ENCODE measurements at places on chromosomes 1 and 21. TPM values are rescaled to one million over a fixed set of nuclear protein-coding genes. Genes with fewer than 3 reads are reported as not detected.

- no peak for DNase-seq
Measured at GRCh38 chr1:89604414-89604735, 28.5 kb upstream of the LRRC8C start.

DNA sequence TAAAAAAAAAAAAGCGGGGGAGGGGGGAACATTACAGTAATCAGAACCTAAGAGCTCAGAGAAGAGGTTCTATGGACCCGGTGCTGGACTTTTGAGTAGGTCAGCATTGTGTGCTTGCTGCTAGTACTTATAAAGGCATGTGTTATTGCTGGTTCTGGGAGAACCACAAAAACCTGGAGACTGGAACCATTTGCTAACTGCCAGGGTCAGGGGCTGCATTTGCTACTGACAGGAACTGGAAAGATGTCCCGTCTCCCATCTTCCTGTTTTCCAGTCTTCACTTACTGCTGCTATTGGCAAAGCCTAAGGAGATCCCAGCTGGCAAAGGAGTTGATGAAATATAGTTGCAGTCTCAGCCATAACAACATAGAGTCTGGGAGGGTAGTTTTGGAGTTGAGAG is 4.3 kb downstream of the RNF2 start:
- no peak for DNase-seq

DNA sequence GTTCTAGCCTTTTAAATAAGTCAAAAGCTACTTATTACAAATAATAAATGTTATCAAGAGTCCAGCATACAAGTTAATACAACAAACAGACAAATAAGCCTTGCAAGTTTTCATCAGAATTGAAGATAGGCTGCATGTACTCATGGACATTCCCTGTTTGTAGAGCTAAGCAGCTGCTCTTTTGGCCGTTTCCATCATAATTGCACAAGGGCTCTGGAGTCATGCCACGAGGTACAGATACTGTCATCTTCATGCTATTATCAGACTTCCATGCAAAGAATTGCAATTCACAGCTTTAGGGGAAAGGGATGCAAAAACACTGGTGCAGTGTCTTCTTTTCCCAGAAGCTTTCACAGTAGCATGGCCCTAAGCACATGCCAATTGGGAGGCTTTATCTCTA is 52.8 kb upstream of the TBX15 start:
- no peak for DNase-seq

- no peak for DNase-seq
Measured at GRCh38 chr1:27804791-27805190, 25.8 kb upstream of the PPP1R8 start.

- no peak for DNase-seq
Measured at GRCh38 chr1:48644905-48645605, 131.6 kb downstream of the BEND5 start.

GRCh38 chr1:172179918-172180317 is 240.6 kb upstream of the C1orf105 start:
- DNase-seq: no peak

- DNase-seq: no peak
Measured at GRCh38 chr1:147243841-147244240, 1.4 kb downstream of the CHD1L start.

GRCh38 chr1:213326281-213327016 is 275.4 kb downstream of the RPS6KC1 start:
- DNase-seq: no peak

DNA sequence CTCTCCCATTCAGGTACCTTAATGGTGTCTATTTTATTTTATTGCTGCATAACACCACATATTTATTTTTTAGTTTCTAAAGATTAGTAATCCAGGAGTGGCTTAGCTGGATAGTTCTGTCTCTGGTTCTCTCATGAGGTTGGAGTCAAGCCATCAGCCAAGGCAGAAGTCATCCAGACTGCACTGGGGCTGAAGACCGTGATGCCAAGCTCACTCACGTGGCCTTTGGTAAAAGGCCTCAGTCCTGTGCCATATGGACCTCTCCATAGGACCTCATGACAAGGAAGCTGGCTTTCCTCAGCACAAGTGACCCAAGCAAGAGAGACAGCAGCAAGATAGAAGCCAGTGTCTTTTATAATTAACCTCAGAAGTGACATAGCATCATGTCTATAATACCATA is 23.0 kb upstream of the DDR2 start:
- no peak for DNase-seq

ADAMTS4 gene
- polyA plus RNA-seq: not detected

IL23R gene
- not detected for polyA plus RNA-seq

Data from A549 (cell line).